Mononuclear cell (primary cell): ENCODE measurements at places on chromosomes 1 and 21. TPM values are rescaled to one million over a fixed set of nuclear protein-coding genes. Genes with fewer than 3 reads are reported as not detected.

The LRRC71 gene
- total RNA-seq: not detected

The DSTYK gene
- total RNA-seq: 16.3 TPM

The PHF13 gene
- total RNA-seq: 4.7 TPM

The MASP2 gene
- total RNA-seq: 0.10 TPM

The OR2T11 gene
- total RNA-seq: 0.21 TPM

The LINGO4 gene
- under 0.01 TPM for total RNA-seq

The HCN3 gene
- 0.21 TPM for total RNA-seq

The FCRL5 gene
- total RNA-seq: 6.6 TPM

The LRRN2 gene
- total RNA-seq: not detected

The PLPPR5 gene
- under 0.01 TPM for total RNA-seq

The GPR25 gene
- 0.84 TPM for total RNA-seq

The ALX3 gene
- not detected for total RNA-seq

The ASTN1 gene
- not detected for total RNA-seq

The ANKRD45 gene
- total RNA-seq: 0.10 TPM

The SLAMF8 gene
- total RNA-seq: 0.84 TPM

The LAX1 gene
- total RNA-seq: 11.9 TPM

The CPLANE2 gene
- total RNA-seq: 1.8 TPM

The FAF1 gene
- 49.6 TPM for total RNA-seq

The CD84 gene
- 33.4 TPM for total RNA-seq

The AGO4 gene
- total RNA-seq: 22.2 TPM

The JAM2 gene
- total RNA-seq: under 0.01 TPM

The CELF3 gene
- not detected for total RNA-seq

The LEFTY1 gene
- 0.84 TPM for total RNA-seq

The CLEC20A gene
- total RNA-seq: 0.21 TPM

The ADORA1 gene
- total RNA-seq: not detected

The PEAR1 gene
- total RNA-seq: 1.7 TPM

The ZBTB8B gene
- total RNA-seq: not detected

The ATP1A2 gene
- total RNA-seq: 0.10 TPM

The OR2G6 gene
- total RNA-seq: 0.10 TPM

The ADAM30 gene
- not detected for total RNA-seq

The PBX1 gene
- 4.2 TPM for total RNA-seq

The RHBDL2 gene
- not detected for total RNA-seq

The TSACC gene
- not detected for total RNA-seq

The PRKACB gene
- 57.8 TPM for total RNA-seq

The ENAH gene
- 0.52 TPM for total RNA-seq

The LDLRAD2 gene
- not detected for total RNA-seq

The TMEM82 gene
- total RNA-seq: not detected

The AUNIP gene
- 0.94 TPM for total RNA-seq

The SORT1 gene
- total RNA-seq: 9.3 TPM

The LRRC3 gene
- 0.31 TPM for total RNA-seq

The WNT9A gene
- under 0.01 TPM for total RNA-seq

The SPRR2B gene
- not detected for total RNA-seq

The CDA gene
- total RNA-seq: 7.5 TPM

The NPHP4 gene
- 2.7 TPM for total RNA-seq

The KRTAP11-1 gene
- not detected for total RNA-seq
